ENCODE measurements at places on chromosomes 1 and 21.
A peak's percentile ranks its signal among the peaks of the same experiment; 100 is the strongest.

GRCh38 chr1:57926025-57926552 lies 502.2 kb upstream of the DAB1 start:
- no peak for DNase-seq

GRCh38 chr1:26780344-26780957 lies 7.3 kb upstream of the PIGV start:
- DNase-seq, result no peak

GRCh38 chr1:46554597-46555381 lies 3.3 kb upstream of the KNCN start:
- DNase-seq, result no peak

- DNase-seq, result no peak
Observed at GRCh38 chr1:194420706-194421105, 1234.3 kb upstream of the B3GALT2 start.

DNA sequence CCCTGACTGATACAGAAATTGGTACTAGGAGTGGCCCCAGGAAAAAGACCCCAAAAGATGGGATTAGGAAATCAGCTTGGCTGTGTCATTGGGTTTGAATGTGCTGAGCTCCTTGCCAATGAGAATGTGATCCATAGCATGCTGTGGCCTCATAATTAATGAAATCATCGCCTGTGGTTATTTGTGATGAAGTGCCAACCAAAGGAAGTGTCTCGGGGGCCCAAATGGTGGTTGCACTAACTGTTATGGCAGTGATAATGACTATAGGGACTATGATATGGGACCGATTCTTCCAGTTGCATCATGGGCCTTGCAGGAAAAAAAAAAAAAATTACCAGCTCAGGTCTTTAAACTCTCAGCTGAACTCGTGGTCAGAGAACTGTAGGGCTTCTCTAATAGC lies 15.4 kb upstream of the ZDHHC18 start:
- DNase-seq, result no peak

- DNase-seq, result no peak
Observed at GRCh38 chr1:119778359-119778758, 9.7 kb upstream of the HMGCS2 start.

DNA sequence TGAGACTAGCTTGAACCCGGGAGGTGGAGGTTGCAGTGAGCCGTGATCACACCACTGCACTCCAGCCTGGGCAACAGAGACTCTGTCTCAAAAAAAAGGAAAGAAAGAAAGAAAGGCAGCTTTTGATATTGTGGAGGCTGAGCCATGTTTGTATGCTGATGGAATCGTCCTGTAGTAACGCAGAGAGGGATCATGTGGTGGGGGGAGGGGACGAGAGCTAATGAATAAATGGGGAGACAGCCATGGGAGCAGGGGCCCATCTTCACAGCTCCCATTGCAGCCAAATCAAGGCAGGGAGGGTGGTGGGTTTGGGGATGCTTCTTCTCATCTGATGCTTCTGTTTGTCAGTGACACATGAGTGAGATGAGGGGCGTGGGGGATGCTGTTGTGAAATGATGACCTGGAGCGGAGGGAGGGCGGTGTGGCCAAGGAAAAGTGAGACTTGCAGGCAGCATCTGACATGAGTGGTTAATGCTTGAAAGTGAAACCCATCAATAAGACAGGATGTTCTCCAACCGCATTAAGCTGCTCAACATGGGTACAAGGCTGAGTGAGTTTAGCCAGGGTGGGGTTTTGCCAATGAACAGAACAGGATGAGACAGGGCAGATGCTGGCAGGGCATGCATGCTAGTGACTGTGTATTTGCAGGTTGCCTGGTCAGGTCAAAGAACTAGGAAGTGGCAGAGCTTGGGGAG lies 16.7 kb downstream of the SPATA21 start:
- peak; percentile 38 for DNase-seq

DNA sequence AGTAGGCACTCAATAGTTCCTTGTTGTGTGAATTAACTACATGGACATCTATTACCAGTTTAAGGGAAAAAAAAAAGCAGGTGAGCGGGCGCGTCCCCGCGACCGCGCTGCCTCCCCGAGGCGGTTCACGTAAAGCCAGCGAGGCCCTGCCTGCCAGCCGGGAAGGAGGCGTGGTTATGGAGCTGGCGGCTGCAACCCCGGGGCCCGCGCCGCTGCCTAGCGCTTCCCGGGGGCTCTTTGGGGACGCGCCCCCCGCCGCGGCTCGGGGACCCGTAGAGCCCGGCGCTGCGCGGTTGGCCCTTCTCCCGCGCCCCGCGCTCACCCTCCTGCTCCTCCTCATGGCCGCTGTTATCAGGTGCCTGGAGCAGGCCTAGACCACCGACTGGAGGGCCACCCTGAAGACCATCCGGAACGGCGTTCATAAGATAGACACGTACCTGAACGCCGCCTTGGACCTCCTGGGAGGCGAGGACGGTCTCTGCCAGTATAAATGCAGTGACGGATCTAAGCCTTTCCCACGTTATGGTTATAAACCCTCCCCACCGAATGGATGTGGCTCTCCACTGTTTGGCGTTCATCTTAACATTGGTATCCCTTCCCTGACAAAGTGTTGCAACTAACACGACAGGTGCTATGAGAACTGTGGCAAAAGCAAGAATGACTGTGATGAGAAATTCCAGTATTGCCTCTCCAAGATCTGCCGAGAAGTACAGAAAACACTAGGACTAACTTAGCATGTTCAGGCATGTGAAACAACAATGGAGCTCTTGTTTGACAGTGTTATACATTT lies 2.6 kb upstream of the CC2D1B start:
- peak; percentile 30 for DNase-seq

GRCh38 chr1:244826712-244827111 lies 8.7 kb upstream of the COX20 start:
- DNase-seq, result no peak

DNA sequence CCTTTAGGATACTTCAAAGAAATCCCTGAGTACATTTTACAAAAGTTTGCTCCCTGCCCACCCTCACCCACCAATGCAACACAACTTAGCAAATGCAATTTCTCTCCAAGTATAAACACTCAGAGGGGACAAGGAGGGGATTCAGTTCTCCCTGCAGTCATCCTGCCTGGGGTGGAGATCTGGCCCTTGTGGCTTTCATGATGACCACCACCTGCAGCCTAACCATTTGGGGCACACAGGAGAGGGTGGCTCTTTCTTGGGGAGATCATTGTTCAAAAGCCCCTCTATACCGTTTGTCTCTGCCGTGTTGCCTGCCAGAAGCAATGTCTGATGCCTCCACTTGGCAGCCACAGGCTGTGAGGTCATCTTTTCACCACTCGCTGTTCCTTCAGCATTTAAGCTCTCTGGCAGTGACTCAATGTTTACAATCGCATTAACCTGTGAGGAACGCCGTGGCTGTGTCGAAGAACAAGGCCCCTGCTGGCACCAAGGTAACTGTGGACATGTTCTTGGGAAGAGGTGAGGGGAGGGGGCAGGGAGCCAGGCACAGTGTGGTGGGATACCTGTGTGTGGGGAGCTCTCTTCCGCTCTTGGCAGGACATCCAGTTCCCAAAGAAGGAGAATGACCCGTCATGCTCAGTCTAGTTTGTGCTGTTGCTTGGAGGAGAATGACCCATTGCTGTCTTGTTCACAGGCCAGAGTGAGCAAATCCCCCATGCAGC lies 103.9 kb upstream of the DUSP10 start:
- no peak for DNase-seq

DNA sequence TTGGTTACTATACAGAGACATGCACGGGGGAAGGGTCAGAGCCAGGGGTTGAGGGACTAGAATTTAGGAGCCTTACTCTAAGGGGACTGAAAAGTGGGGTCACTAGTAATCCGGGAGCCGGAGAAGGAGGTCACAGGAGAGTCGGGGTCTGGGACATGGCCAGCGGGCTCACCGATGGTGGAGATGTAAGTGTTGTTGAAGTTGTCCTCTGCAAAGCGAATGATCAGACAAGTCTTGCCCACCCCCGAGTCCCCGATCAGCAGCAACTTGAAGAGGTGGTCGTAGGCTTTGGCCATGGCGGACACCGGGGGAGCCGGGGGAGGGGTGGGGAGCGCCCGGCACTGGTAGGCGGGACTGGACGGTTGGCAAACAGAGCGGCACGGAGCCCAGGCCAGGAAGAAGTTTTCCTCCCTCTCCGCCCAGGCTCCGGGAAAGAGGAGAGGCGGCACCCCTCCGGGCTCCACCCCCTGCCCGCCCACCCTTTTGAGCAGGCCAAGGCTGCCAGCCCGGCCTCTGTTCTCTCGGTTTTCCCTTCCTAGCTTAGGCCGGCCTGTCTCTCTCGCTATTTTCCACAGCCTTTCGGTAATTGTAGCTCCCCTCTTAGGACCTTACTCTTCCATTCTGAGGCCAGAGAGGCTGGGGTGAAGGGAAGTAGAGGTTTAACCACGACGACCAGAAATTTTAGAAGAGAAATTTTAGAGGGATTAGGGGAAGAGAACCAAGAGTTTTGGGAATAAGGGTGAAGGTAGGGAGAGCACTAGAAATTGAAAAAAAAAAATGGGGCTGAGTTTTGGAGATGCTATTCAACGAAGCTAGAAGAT lies at the start of gene RAB13:
Gene RAB13 (minus strand): TSS at position 399 of the 821 bp plus-strand sequence. CDS start 103 bp downstream, at position 296.
- no peak for DNase-seq

DNA sequence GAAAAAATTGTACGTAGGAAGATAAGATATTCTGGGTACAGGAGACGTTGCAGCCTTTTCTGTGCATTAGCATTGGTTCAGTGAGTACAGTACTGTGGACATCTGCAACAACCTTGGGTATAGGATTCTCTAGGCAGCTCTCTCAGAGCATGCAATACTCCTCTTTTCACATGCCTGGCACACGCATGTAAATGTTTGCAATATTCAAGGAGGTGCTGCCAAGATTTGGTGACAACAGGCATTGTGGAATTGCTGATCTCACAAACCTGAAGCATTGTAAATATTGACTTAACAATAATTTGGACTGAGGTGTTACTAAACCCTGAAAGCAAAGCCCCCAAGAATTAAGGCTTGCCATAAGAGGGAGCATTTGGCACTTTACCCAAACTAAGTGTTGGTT lies 126.8 kb downstream of the GRIK1 start:
- no peak for DNase-seq

GRCh38 chr1:204065986-204066300 lies 7.0 kb upstream of the SOX13 start:
- DNase-seq, result no peak

GRCh38 chr1:246773213-246773641 lies 49.0 kb downstream of the SCCPDH start:
- DNase-seq, result no peak

DNA sequence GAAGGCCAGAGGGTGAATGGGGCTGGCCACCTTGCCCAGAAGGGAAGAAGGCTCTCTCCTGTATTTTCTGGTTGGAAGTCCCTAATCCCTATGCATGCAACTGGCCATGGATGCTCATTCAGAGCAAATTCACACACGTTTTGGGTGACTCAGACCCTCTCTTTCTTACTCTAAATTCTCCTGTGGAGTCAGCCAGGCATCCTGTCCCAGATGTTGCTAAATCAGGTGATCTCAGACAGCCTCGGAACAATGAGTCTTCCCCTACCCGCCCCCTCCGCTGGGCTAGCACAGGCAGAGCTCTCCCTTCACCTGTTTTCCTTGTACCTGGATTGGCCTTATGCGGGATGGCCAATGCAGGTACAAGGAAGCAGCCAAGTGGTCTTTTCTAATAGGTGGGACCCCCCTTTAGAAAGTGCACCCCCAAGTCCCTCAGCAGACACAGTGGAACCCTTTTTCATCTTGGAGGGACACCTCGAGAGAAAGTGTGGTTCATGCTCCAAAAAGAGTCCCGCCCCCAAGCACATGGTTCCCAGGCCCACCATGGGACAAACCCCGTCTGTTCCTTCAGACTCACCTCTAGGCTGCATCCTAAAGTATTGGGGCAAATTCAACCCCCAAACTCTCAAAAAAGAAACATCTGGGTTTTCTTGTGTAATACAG lies 8.6 kb downstream of the S100A6 start:
- DNase-seq, result no peak

DNA sequence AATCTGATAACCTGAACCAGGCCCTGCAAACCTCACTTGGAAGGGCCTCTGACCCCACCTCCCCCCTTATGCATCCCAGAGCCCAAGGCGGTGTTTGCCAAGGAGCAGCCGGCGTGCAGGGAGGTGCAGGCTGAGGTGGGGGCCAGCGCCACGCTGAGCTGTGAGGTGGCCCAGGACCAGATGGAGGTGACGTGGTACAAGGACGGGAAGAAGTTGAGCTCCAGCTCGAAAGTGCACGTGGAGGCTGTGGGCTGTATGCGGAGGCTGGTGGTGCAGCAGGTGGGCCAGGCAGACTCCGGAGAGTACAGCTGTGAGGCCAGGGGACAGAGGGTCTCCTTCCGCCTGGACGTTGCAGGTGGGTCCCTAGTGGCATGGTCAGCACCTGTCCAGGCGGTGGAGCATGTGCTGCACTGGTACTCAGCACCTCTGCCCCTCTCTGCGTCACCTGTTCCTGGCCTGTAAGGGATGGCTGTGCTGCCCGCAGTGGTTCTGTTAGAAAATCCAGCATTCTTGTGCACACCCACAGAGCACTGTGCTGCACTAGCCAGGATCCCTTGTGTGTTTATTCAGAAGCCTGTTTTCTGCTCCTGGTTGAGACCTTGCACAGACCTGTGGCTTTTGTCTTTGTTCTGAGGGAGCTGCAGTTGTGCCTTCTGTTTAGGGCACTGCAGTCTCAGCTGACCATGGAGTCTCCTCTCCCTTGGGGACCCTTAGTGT lies 11.6 kb downstream of the OBSCN start:
- no peak for DNase-seq

DNA sequence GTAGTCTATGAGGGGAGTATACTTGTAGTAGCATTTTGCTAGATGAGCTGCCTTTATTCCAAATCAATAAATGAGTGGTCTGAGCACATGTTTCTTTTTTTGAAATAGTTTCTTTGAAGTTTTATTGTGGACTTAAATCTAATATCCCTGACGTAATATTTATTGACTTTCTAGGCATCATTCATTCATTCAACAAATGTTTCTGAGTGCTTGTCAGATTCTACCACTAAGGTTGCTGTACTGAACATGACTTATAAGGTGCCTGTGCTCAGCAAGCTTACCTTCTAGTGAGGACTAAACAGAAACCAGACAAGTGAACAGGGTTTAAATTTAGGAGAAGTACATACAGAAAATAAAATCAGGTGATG lies 68.4 kb downstream of the POU2F1 start:
- no peak for DNase-seq

DNA sequence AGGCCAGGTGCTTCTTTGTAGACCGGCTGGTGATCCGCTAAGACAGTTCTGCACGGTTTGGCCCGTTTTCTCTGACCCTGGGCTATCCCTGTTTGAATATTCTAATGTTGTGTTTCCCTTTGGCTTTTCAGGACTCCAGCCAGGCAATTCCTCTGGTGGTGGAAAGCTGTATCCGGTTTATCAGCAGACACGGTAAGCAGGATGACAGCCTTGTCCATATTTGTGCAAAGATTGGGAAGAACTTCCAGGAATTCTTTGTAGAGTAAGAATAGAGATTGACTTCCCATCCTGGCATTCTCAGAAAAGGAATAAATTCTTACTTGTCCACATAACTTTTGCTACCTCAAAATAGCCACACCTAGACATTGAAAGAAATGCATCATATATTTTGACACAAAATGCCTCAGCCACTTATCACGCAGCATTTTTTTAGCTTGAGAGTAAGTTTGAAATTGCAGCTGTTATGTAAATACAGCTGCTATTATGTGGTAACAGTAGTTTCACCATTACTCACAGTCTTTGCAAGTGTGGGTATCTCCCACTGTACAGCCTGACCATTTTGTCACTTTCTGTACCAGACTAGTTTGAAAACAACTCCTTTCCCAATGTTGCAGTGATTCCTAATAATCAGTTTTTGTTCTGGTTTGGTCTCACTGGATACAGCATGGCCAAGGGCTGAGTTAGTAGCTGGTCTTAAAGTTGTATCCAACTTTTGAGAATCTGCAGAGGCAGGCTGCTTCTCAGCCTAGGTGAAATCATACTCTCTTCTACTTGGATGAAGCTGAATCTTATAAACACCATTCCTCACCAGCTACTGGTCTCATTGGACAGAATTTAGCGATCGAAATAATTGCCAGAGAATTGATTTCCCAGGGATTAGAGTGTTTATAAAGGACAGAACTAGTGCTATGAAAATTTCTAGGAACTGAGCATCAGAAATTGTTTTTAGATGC lies 40.0 kb upstream of the IKBKE start:
- no peak for DNase-seq
